Body of pancreas (tissue), 4 donors: ENCODE measurements at places on chromosomes 3 and 15. TPM values are rescaled to one million over a fixed set of nuclear protein-coding genes. Genes with fewer than 3 reads are reported as not detected.

GRCh38 chr3:174168026-174168425 is 691.1 kb upstream of the NAALADL2 start:
- no peak overlapping the region for H3K27ac ChIP-seq
- H3K36me3 ChIP-seq: no peaks in the 10 kb centered on the region
- no peaks in the 10 kb centered on the region for H3K27me3 ChIP-seq

DNA sequence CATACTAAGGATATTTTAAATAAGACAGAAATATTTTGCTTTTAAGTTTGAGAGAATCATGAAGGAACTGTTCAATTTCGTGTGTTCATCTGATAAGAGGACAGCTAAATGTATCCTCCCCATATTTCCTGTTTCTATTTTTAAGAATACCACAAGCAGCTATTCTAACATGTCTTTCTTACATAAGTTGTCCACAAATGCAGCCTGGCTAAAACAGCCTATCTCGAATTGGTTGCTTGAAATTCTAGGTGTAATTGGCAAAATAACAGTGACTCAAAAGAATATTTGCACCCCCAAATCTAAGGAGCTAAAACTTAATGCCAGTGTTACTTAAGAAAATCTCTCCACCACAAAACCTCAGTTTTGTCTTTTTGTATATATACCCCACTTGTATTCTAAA is 35.0 kb downstream of the BTLA start:
- H3K4me1 ChIP-seq: no peaks in the 10 kb centered on the region
- no peaks in the 10 kb centered on the region for H3K36me3 ChIP-seq
- DNase-seq: no peak
- no peak overlapping the region for H3K4me3 ChIP-seq
- H3K27ac ChIP-seq: no peak overlapping the region

GRCh38 chr3:176661432-176661964 is 535.8 kb downstream of the TBL1XR1 start:
- H3K27ac ChIP-seq: no peak overlapping the region
- H3K36me3 ChIP-seq: no peaks in the 10 kb centered on the region
- H3K4me3 ChIP-seq: no peak overlapping the region
- no peaks in the 10 kb centered on the region for H3K4me1 ChIP-seq
- H3K27me3 ChIP-seq: no peaks in the 10 kb centered on the region
- DNase-seq: no peak

- no peaks in the 10 kb centered on the region for H3K36me3 ChIP-seq
- no peak overlapping the region for H3K4me3 ChIP-seq
- no peaks in the 10 kb centered on the region for H3K4me1 ChIP-seq
- no peak overlapping the region for H3K27ac ChIP-seq
Measured at GRCh38 chr3:56355570-56356185, 112.6 kb downstream of the ERC2 start.

DNA sequence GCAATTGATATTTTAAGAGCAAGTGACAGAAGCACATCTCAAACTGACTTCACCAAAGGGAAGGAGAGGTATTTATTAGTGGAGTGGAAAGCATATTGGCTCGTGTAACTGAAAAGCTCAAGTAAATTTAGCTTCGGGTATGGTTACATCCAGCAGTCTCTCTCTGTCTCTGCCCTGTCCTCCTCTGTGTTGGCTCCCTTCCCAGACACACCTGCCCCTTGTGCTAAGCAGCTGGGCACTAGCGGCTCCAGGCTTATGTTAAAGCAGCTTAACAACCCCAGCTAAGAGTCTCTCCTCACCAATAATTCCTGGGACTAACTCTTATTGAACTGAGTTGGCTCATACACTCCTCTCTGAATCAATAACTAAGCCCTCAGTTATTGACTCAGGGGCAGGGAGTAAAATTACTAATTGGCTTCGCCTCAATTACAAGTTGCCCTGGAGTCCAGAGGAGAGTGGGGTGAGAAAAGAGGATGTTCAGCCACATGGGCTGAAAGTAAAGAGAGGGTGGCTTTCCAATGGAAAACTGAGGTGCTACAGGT is 12.8 kb upstream of the SH3BP5 start:
- no peak overlapping the region for H3K27ac ChIP-seq
- no peaks in the 10 kb centered on the region for H3K4me1 ChIP-seq
- no peaks in the 10 kb centered on the region for H3K27me3 ChIP-seq
- no peak for DNase-seq
- no peaks in the 10 kb centered on the region for H3K36me3 ChIP-seq

DNA sequence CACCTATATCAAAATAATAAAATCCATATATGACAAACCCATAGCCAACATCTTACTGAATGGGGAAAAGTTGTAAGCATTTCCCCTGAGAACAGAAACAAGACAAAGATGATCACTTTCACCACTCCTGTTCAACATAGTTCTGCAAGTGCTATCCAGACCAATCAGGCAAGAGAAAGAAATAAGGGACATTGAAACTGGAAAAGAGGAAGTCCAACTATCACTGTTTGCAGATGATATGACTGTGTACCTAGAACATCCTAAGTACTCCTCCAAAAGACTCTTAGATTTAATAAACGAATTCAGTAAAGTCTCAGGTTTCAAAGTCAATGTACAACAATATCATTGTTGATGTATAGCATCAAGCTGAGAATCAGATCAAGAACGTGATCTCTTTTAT is 35.6 kb upstream of the FGF7 start:
- DNase-seq: no peak
- H3K27ac ChIP-seq: no peak overlapping the region
- H3K27me3 ChIP-seq: no peaks in the 10 kb centered on the region

DNA sequence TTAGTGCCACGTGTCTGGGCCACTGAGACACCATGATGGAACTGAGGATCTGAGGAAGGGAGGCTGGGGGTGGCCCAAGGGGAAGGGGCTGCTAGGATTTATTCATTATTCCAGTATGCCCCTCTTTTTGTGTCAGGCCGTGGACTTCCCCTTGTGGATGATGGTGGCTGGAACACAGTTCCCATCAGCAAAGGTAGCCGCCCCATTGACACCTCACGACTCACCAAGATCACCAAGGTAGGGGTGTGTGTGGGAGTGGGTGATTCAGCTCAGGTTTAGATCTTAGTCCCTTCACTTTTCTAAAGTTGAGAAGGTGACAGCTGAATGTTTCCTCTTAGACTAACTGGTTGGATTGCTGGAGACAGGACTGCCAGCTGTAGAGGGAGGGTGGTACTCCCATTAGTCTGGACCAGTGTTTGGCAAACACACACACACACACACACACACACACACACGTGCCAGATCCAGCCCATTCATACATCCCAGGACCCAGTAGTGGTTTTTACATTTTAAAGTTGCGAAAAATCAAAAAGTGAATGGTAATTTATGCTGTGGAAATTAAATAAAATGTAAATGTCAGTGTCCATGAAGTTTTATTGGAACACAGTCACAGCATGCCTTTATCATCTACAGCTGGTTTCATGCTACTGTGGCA is 11.4 kb downstream of the EIF4G1 start:
- H3K4me1 ChIP-seq: peaks cover 18% of the 10 kb centered on the region
- H3K4me3 ChIP-seq: no peak overlapping the region
- no peak overlapping the region for H3K27ac ChIP-seq
- DNase-seq: no peak

DNA sequence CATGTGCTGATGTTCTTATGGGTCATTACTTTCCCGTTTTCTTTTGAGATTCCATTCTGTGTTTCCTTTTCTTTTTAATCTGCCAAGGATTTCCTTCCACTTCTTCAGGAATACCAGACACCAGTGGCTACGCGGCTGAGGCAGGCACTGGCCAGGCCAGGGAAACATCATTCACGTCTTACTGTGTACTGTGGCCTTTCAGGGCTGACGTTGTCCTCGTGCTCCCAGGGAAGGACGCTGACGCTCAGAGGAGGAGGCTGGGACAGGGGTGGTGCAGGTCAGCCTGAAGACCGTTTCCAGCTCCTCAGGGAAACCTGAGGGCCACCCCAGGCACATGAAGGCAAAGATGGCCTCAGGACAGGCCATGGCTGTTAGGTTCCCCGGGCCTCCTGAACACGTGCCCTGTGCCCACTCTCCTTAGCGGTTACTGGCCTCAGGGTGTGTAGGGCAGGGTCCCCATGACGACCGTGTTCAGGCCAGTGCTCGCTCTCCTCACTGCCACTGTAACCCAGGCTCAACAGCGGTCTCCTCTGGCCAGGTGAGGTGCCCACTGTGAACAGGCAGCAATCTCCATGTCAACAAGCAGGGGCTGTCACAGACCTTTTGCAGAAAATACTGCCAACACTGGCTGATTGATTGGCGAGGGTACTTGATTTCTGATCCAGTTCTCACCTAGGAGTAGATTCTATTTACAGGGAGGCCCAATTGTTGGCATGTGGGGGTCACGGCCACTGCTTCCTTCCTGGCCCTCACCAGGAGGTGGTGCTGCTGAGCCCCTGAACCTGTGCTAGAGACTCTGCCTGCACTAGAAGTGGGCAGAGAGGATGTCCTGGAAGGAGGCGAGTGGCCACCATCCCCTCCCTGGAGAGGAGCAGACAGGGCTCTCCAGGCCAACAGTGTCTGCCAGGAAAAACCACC is 169.5 kb downstream of the ATP10A start:
- no peak for DNase-seq
- H3K27me3 ChIP-seq: no peaks in the 10 kb centered on the region
- H3K4me3 ChIP-seq: no peak overlapping the region
- no peak overlapping the region for H3K27ac ChIP-seq
- no peaks in the 10 kb centered on the region for H3K36me3 ChIP-seq
- H3K4me1 ChIP-seq: no peaks in the 10 kb centered on the region

GRCh38 chr15:51629612-51630011 is 7.0 kb upstream of the DMXL2 start:
- H3K27ac ChIP-seq: no peak overlapping the region
- no peak overlapping the region for H3K4me3 ChIP-seq
- DNase-seq: no peak
- no peaks in the 10 kb centered on the region for H3K4me1 ChIP-seq
- no peaks in the 10 kb centered on the region for H3K36me3 ChIP-seq

- peak overlapping the region; percentile 4 for H3K27ac ChIP-seq
- DNase-seq: peak; percentile 20
- no peaks in the 10 kb centered on the region for H3K27me3 ChIP-seq
- H3K36me3 ChIP-seq: no peaks in the 10 kb centered on the region
- peaks cover 5% of the 10 kb centered on the region for H3K4me1 ChIP-seq
Measured at GRCh38 chr3:138781012-138781470, 53.7 kb downstream of the PIK3CB start.

GRCh38 chr15:73936181-73936580 is 9.9 kb downstream of the LOXL1 start:
- no peaks in the 10 kb centered on the region for H3K36me3 ChIP-seq
- H3K27me3 ChIP-seq: no peaks in the 10 kb centered on the region
- H3K27ac ChIP-seq: no peak overlapping the region

DNA sequence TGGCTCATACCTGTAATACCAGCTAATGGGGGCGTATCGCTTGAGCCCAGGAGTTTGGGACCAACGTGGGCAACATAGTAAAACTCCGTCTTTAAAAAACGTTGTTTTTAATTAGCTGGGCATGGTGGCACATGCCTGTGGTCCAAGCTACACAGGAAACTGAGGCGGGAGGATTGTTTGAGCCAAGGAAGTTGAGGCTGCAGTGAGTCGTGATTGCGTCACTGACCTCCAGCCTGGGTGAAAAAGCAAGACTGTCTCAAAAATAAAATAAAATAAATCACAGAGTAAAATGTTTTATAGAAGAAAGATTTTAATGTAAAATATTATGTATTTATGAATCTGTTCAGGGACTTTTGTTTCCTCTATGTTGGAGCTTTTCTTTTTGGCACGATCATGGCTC is 15.3 kb upstream of the STRIT1 start:
- H3K36me3 ChIP-seq: no peaks in the 10 kb centered on the region
- H3K27me3 ChIP-seq: no peaks in the 10 kb centered on the region
- H3K27ac ChIP-seq: no peak overlapping the region
- DNase-seq: no peak

DNA sequence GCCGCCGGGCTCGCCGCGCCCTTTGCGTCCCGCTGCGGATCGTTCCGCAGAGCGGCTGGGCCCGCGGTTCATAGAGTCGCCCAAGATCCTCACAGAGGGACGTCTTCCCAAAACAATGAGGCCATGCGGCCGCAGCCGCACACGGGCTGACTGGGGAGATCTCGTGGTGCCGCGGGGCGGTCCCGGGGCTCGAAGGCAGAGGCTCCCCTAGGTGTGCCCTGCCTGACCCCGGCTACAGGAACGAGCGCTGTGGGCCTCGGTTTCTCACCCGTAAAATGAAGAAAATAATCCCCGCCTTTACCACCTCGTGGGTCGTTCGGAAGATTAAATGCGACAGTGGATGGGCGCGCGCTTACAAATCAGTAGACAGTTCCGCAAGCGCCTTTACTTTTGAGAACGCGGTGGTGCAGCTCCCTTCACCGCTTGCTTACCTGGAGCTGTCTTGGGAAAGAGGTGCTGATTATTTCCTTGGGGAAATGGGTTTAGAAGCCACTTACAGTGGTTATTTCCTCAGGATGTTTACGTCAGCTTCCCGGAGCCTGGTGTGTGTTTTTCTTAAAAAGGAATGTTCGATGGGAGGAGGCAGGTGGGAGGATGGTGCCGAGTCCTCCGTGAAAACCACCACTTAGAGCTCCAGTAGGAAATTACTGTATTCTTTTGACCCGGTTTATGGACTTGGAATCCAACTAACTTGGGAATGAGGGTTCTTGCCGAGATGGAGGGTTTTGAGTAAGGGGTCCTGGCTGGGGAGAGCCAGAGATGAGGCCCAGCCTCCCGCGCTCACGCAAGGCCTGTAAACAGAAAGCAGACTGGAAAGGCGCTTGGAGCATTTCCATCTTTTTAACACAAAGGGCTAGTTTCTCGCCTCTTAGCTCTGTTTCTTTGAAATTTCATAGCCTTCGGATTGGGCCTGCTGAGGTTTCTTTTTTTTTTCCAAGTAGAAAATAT is 1.9 kb upstream of the MEX3B start:
- no peaks in the 10 kb centered on the region for H3K36me3 ChIP-seq
- peak overlapping the region; percentile 52 for H3K4me3 ChIP-seq
- DNase-seq: no peak
- H3K27me3 ChIP-seq: peaks cover 9% of the 10 kb centered on the region
- peaks cover 30% of the 10 kb centered on the region for H3K4me1 ChIP-seq

Gene COL6A5
- not detected for total RNA-seq

Gene RPLP1
- total RNA-seq: 973 TPM

Gene ZDHHC23
- 5.6 TPM for total RNA-seq

Gene DNAH12
- total RNA-seq: 0.99 TPM

Gene CCR8
- total RNA-seq: not detected
